Left lung (tissue), 14 donors: ENCODE measurements at places on chromosomes 1 and 21. TPM values are rescaled to one million over a fixed set of nuclear protein-coding genes. Genes with fewer than 3 reads are reported as not detected.

DNA sequence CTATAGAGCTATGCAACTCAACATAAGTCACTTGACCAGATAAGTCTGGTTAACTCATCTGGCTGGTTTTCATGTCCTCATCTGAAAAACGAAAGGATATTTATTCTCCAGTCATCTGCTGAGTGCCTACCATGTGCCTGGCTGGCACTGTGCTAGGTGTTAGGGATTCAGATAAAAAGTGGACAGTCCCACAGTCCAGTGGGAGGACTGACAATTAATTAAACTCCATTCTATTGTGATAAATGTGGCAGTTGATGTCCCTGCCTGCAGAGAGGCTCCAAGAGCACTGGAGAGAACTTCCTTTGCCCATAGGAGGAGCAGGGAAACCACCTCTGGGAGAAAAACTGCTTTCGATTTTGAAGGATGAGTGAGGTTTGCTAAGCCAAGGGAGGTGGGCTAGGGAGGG, 5.4 kb downstream of the NUAK2 start:
- DNase-seq: no peak

GRCh38 chr1:47972864-47973432, 24.2 kb downstream of the TRABD2B start:
- no peak for DNase-seq

DNA sequence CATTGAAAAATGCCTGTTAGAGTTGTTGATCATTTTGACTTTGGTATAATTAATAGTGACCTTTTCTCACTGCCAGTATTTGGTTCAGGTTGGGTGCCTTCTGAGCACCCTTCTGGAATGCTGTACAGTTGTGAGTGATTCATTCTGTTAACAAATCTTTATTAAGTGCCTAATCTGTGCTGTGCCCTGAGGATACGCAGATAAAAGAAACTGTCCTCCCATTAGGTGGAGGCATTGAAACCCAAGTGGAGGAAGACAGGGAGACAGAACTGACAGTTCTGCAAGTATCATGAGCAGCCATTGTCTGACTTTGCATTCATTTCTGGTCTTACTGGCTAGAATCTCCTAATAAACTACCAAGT, 76.1 kb upstream of the ZNF326 start:
- no peak for DNase-seq

GRCh38 chr21:34200288-34200905, 127.0 kb downstream of the MRPS6 start:
- DNase-seq: no peak

KRTAP10-5 gene
- polyA plus RNA-seq: not detected

DNAJC8 gene
- 151 TPM for polyA plus RNA-seq
